ENCODE measurements at places on chromosomes 11 and 22. TPM values are rescaled to one million over a fixed set of nuclear protein-coding genes. Genes with fewer than 3 reads are reported as not detected.

GRCh38 chr11:102317768-102318103 is 452 bp downstream of the BIRC3 start:
- DNase-seq, result no peak

DNA sequence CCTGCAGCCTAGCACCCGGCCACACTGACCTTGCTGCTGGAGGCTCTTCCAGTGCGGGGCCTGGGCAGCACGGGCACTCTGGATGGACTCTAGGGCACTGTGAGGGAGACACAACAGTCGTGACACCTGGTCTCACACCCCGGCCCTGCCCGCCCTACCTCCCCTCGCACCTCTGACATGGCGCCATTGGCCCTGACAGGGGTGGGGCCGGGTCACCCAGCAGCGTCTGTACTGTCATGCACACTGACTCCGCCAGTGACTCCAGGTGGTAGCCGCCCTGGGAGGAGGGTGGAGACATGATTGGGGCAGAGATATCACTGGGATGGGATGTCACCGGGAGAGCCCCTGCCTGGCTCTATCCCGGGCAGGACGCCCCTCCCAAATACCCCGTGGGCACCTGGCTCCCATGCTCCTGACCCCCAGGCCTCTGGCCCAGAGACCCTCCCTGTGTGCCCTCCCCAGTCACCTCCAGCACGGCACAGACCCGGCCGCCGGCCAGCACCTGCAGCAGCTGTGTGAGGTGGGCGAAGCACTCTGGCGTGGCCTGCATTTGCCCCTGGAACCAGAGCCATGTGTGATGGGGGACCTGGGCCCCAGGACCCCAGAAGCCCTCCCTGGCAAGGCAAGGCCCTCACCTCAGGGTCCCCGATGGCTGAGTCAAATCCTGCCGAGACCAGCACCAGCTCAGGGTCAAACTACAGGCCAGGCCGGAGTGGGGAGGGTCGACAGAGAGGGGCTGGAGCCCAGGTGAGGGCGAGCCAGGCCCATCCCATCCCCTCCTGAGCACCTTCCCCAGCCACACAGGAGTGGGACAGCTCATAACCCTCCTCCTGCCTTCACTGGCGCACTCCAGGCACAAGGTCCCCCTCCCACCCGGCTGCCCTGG is 2.6 kb downstream of the HDAC10 start:
- no peak for DNase-seq

DNA sequence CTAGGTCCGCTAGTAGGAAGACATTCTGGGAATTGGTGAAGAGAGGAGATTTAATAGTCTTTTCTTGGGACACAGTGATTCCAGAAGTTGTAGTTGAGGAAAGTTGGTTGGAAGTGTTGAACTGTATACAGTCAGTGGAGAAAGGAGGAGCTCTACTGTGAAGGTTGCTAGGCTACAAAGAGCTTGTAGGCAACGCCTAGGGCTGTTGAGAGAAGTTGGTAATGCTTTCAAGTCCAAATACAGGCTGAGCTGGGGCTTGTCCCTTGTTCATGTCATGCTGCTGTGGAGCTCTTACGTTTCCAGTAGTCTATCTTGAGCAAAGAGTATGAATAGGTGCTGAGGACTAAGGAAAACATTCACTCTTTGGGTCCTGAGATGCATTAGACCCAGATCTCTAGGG is 1.1 kb downstream of the TBCEL start:
- peak; percentile 9 for DNase-seq

DNA sequence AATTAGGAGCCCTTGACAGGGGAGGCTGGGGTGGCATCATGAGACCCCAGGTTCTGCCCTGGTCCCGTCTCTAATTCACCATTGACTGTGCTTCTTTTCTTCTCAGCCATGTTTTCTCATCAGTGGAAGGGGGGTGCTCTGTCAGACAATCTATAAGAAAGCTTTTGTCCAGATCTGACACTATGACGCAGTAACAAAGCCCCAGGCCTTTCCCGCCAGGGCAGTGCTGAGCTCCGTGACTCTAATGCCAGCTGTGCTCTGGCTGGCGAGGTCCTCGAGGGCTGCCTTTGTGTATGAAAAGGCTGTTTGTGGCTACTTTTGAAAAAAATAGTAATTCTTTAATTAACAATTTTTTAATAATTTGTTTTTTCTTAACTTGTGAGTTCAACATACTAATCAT is 3.2 kb downstream of the CD6 start:
- DNase-seq, result no peak

GRCh38 chr11:134459246-134460061 is 47.4 kb upstream of the B3GAT1 start:
- DNase-seq, result no peak

DNA sequence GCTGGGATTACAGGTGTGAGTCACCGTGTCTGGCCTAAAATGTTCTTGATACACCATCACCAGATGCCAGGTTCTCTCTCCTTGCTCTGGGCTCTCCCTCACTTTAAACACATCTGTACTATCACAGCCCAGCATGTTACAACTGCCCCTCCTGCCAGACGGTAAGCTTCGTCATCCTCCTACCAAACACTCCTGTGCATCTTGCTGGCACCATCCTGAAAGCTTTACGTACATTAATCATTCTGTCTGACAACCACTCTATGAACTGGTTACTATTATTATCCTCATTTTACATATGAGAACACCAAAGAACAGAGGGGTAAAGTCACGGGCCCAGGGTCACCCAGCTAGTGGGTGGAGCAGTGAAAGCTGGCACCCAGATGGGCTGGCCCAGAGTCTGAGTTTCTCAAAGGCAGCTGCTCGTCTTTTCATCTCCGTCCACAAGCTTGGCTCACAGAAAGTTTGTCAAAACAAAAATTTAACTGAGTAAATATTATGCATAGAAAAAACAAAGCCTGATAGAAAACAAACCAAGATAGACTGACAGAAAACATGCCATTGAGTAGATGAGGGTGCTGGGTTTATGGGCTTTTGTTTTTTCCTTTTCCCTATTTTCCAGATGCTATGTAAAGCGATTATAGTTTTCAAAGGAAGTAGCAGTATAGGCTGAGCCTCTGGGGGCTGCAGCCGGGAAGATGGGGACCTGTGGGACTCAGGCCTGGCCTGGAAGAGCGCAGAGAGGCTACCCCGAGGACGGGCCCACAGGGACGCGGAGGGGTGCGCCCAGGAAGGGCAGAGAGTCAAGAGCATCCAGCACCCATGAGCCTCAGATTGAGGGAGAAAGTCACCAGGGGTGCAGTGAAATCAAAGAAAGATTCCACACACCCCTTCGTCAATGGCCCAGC is 9.5 kb downstream of the PLA2G6 start:
- peak; percentile 51 for DNase-seq

DNA sequence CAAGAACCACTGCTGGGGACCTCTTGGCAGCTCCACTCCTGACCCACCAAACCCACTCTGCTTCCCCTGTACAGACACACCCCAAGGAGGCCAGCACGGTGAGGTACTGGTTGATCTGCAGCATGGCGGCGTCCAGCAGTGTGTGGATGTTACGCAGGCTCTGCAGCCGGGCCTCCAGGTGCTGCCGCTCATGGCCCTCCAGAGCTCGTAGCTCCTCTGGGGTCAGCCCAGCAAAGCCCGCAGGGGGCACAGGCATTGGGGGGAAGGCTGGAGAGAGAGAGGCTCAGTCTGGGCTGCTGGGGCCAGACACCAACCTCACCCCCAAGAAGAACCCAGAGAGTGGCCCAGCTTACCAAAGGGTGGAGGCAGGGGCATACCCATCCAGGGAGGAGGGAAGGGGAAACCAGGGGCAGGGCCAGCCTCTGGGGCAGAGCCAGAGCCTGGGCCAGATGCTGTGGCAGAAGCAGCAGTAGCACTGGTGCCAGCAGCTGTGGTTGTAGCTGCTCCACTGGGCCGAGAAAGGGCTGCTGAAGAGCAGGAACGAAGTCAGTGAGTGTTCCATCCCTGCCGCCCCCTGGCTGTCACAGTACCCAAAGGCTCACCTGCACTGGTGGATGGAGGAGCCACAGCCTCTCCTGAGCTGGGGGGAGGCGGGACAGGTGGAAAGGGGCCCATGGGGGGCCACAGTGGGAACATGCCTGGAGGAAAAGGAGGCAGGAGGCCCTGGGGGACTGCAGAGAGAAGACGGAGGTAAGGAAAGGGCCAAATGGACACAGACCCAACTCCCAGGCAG is 4.5 kb downstream of the SYVN1 start:
- no peak for DNase-seq

DNA sequence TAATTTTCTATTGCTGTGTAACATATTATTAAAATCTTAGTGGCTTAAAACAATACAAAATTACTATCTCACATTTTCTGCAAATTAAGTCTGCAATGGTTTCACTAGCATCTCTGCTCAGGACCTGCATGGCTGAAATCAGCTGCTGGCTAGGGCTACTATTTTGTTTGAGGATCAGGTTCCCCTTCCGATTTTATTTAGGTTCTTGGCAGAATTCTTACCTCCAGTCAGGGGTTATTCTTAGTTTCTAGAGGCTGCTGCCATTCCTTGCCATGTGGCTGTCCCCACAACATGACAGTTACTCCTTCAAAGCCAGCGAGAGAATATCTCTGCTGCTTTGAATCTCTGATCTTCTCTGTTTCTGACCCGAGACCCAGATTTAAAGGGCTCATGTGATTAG is 424.5 kb upstream of the ANO5 start:
- no peak for DNase-seq

GRCh38 chr11:34957206-34957605 is 40.8 kb downstream of the PDHX start:
- DNase-seq, result no peak

- no peak for DNase-seq
Measured at GRCh38 chr11:100774132-100774531, 87.0 kb downstream of the ARHGAP42 start.

- no peak for DNase-seq
Measured at GRCh38 chr11:67439321-67440228, 2.1 kb upstream of the PTPRCAP start.

- no peak for DNase-seq
Measured at GRCh38 chr11:111566324-111566723, 25.8 kb downstream of the LAYN start.

GRCh38 chr11:36098087-36098486 is 154.2 kb downstream of the LDLRAD3 start:
- DNase-seq, result no peak

DNA sequence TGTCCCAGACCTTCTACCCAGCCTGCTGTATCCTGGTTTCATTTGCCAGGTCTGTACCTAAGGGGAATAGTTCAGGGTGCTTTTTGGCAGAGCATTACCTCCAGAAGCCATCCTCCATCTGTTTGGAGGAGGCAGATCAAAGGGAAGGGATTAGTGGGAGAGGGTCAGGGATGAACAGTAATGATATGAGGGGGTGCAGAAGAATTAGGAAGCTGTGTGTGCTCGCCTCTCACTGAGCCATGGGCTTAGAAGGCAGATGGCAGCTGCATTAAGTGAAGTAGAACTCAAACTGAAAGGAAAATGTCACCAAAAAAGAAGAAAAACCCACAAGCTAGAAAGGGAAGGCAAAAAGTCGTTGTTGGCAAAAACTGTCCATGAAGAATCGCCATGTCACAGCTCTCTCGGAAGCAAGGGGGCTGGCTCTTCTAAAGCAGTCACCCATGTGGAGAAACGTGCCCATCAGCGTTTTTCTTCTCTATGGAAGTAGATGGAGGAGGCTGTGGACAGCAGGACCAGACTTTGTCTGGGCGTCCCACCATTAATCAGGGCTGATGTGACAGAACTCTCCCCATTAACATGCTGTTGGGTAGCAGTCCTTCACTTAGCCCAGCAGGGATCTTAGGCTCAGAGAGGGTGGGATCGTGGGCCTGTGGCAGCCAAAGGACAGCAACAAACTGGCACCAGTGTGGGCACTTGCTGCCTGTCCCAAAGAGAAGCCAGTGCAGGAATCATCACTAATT is 46.8 kb downstream of the CEP164 start:
- no peak for DNase-seq

DNA sequence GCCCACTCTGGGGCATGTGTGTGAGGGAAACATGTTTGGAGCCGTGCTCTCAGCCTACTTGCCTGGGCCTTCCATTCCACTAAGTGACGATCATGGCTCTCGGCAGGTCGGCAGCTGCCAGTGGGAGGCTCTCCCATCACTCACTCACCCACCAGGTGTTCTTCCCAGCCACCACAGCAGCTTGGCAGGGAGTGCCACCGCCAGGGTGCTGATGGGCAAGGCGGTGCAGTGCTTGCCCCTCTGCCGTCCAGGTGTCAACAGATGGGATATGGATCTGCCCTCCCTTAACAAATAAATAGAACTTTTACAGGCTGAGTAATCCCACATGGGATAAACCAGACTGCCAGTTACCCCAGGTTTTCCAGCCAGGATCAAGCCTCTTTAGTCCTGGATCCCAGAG is 205.5 kb upstream of the TMEM45B start:
- no peak for DNase-seq

GRCh38 chr11:133677387-133677786 is 145.1 kb upstream of the OPCML start:
- DNase-seq, result no peak

- peak; percentile 79 for DNase-seq
Measured at GRCh38 chr11:73414977-73415651, 38.9 kb downstream of the RELT start.

- no peak for DNase-seq
Measured at GRCh38 chr11:131833366-131833765, 463.0 kb downstream of the NTM start.

- no peak for DNase-seq
Measured at GRCh38 chr11:88039476-88040147, 135.6 kb downstream of the RAB38 start.

GRCh38 chr11:132343445-132344175 is 973.2 kb downstream of the NTM start:
- no peak for DNase-seq

DNA sequence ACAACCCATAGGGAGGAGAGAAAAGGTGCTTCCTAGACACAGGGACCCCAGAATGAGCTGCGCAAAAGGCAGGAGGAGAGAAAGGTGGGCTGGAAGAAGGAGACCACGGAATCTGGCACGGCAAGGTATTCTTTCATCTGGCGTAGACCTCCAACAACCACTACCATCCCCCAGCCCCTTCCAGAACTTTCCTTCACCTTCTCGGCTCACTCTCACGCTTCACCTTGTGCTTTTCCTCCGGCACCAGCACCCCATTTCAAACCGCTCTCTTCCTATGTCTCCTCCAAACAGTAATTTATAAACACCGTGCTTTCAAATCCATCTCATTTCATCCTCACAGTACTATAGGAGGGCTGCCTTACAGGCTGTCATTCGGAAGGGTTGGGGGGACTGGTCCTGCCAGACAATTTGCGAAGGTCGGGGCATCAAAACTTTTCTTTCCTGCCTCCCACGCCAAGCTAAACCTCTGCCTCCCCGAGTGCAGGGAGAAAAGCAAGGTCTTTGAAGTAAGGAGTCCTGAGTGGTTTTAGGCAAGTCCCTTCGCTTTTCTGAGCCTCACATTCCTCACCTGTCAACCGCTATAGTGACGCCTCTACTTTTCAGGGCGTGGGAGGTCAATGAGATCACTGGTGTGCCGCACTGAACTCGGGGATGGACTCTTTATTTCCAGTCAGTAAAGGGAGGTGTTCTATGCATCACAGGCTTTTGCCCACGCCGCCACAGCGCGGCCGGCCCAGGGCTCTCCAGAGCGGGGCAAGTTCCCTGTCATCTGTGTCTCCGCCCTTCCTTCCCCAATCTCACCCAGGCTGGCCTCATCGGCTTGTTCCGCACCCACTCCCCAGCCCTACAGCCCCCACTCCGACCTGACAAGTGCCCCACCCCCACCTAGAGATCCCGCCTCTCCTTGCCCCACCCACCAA is 800 bp downstream of the KCTD21 start:
- DNase-seq, result no peak

The ZNF214 gene
- total RNA-seq, result 2.5 TPM

The FAM180B gene
- total RNA-seq, result not detected

The MAPK11 gene
- total RNA-seq, result 8.1 TPM

The TEX54 gene
- total RNA-seq, result not detected

The SLC22A25 gene
- not detected for total RNA-seq

The CTTN gene
- total RNA-seq, result 287 TPM

The CHORDC1 gene
- 102 TPM for total RNA-seq

The KCNJ5 gene
- not detected for total RNA-seq

The PLAAT5 gene
- total RNA-seq, result not detected

The MMP8 gene
- under 0.01 TPM for total RNA-seq

Data from IMR-90 (cell line).